ENCODE measurements at places on chromosomes 16 and 17.
A peak's percentile ranks its signal among the peaks of the same experiment; 100 is the strongest.

GRCh38 chr17:27413792-27414191 is 42.5 kb upstream of the KSR1 start:
- no peak for DNase-seq

DNA sequence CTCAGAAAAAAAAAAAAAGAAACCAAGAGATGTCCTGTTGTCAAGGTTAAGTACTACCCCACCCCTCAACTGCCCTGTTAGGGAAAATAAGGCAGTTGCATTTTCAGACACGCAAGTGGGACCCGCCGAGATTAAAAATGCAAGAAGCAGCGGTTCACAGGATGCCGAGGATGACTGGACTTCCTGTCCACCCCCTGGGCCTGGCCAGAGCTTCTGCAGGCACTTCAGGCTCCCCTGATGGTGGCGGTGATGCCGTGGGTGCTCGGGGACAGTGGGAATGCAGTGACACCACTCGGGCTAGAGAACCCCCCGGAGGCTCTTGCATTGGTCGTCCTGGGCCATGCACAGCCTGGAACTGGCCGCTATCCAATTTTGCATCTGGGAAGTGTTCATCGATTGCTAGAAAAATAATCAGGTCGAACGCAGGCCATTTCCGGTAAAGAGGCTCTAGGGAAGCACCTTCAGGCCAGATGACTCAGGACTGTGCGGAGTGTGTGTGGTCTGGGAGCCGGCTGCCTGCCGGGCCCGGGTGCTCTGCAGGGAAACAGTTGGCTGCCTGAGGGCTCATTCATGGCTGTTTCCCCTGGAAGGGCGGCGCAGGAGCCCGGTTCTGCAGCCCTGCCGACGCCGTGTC is 13.4 kb upstream of the CRISPLD2 start:
- DNase-seq, result peak; percentile 74

- no peak for DNase-seq
These were observed 10.5 kb upstream of the QRICH2 start for GRCh38 chr17:76318586-76318985.

DNA sequence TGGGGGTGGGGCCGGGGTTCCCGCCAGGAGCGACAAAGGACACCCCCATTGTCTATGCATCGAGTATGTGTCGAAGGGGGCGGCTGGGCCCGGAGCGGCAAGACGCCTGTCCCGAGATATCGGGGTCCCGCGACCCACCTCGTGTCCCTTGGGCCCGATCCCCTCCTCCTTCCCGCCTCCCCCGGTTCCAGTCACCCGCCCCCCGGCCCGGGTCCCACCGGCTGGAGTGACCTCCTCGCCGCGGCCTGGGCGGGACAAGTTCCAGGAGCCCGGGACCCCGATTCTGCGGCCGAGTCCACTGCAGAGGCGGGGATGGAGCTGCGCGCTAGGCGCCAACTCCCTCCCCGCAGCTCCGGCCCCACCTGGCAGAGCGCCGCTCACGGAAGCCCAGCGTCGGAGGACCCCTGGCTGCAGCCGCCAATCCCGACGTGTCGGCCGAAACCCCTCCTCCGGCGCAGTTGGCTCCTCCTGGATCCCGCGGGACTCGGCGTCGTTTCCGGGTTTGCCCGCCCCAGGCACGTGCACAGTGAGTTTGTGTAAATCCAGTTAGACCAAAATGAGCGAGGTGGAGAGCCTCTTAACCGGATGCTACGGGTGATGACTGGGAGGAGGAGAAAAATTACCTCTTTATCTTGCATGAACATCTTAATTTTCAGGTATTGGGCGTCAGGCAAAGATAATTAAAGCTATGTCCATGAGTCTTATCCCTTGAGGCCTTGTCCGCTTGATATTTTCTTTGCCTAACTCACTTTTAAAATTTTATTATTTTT is at the start of gene NMRAL1:
NMRAL1 (minus strand) TSS at position 434 of the 770 bp plus-strand sequence. CDS start 493 bp downstream, outside the sequence.
- peak; percentile 52 for DNase-seq

- DNase-seq, result no peak
These were observed 39.4 kb upstream of the PHB1 start for GRCh38 chr17:49454050-49454449.

GRCh38 chr16:77853161-77853560 is 64.8 kb downstream of the VAT1L start:
- DNase-seq, result no peak

DNA sequence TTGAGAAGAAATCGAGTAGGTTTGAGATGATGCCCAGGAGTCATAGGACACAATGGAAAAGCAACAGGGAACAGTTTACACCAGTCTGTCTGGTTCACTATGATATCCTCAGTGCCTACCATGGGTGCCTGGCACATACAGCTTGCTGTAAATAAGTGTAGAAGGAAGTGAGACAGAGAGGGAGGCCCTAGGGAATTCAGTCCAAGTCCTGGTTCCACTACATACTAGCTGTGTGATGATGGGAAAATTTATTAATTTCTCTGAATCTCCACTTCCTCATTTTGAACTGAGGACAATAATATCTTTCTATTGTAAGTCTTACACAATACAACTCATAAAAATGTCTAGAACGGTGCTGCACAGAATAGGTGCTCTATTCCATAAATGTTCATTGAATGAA is 53.3 kb upstream of the LYRM9 start:
- no peak for DNase-seq

GRCh38 chr16:14205666-14206065 is 134.5 kb downstream of the MRTFB start:
- no peak for DNase-seq

GRCh38 chr16:14559809-14560241 is 70.2 kb downstream of the PARN start:
- DNase-seq, result no peak

Data from BJ (cell line).